ENCODE measurements at places on chromosomes 7 and 10.

- ATAC-seq, result peak; percentile 1
Observed at GRCh38 chr7:130293521-130293920, 560 bp downstream of the CPA4 start.

- ATAC-seq, result no peak
Observed at GRCh38 chr10:49500412-49500811, 38.5 kb downstream of the ERCC6 start.

- ATAC-seq, result peak; percentile 90
Observed at GRCh38 chr10:52729271-52730104, 43.1 kb downstream of the MBL2 start.

DNA sequence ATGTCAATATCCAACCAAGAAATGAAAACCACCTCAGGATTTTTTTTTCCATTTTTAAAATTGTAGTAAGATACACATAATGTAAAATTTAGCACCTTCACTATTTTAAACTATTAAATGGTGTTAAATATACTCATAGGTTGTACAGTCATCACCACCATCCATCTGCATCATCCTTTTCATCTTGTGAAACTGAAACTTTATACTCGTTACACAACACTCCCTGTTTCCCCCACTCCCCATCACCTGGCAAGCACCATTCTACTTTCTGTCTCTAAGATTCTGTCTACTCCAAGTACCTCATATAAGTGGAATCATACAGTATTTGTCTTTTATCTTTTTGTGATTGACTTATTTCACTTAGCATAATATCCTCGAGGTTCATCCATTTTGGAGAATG, 335.2 kb upstream of the NPSR1 start:
- ATAC-seq, result no peak

DNA sequence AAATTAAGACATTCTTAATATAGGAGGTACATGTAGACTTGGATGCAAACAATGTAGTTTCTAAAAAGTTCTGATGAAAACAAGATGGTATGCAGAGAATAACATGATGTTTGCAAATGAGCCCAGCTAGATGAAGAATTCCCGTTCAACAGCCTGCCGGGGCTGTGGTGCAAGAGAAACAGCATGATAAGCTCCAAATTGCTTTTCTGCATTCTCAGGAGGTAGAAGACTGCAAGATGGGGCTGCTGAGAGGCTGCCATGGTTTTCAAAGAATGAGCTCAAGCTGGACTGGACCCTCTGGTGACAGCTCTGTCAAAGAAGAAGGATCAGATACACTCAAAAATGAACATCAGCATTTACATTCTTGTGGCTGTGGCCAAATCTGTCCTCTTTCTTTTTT, 73.4 kb upstream of the PALS2 start:
- ATAC-seq, result no peak

DNA sequence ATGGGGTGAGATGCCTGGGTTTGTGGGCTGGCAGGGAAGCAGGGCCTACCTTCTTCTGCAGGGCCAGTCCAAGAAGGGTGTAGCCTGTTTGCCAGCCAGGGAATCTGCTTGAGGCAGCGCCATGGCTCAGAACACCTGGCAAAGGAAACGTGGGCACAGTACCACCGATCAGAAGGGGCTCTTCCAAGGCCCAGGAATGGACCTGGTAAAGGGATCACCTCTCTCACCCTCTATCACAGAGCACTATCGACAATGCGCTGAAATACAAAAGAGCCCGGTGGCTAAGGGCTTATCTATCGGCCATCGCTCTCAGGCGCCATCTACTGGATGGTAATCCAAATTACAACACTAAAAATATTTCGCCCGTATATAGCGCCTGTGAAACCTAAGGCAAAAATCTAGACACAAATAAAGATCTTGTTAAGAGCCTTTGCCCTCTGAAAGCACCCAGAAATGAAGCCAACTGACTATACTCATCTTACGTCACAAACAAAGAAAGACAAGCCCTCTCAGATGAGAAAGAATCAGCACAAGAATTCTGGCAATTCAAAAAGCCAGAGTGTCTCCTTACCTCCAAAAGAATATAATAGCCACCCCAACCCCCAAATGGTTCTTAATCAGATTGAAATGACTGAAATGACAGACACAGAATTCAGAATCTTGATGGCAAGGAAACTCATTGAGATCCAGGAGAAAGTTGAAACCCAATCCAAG, 217.8 kb upstream of the HPS1 start:
- ATAC-seq, result peak; percentile 58

DNA sequence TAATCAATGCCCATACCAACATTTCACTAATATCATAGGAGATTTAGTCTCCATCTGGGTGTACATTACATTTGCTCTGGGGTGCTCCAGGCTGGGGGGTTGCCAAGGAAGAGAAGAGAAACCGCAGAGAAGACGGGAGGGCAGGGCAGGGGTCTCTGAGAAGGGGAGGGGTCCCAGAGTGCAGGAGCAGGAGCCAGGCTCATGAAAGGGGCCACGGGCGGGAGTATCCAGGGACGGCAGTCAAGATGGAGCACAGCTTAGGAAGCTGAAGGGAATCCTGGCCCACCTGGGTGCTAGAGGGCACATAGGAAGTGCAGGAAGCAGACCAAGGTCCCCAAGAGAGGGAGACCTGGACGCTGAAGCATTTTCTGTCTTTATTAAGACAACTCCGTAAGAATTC, 2.2 kb downstream of the LEP start:
- no peak for ATAC-seq

- ATAC-seq, result no peak
Observed at GRCh38 chr10:114683162-114683561, 25.1 kb upstream of the ABLIM1 start.

DNA sequence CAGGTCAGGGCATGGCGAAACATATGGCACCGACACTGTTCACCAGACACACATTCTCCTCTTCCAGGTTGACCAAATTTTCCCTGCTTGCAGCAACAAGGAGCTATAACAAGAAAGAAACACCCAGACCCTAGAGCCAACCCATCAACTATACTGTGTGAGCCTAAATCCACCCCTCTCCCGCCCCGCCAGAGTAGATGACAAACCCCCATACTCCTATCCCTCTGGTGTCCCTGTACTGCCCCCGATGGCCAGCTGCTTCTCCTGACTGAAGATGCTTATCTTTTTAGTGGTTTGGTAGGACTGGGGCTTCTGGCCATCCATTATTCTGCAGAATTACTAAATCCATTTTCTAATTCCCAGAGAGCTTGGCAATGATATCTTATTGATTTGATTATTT, 70.1 kb upstream of the EEPD1 start:
- peak; percentile 26 for ATAC-seq

DNA sequence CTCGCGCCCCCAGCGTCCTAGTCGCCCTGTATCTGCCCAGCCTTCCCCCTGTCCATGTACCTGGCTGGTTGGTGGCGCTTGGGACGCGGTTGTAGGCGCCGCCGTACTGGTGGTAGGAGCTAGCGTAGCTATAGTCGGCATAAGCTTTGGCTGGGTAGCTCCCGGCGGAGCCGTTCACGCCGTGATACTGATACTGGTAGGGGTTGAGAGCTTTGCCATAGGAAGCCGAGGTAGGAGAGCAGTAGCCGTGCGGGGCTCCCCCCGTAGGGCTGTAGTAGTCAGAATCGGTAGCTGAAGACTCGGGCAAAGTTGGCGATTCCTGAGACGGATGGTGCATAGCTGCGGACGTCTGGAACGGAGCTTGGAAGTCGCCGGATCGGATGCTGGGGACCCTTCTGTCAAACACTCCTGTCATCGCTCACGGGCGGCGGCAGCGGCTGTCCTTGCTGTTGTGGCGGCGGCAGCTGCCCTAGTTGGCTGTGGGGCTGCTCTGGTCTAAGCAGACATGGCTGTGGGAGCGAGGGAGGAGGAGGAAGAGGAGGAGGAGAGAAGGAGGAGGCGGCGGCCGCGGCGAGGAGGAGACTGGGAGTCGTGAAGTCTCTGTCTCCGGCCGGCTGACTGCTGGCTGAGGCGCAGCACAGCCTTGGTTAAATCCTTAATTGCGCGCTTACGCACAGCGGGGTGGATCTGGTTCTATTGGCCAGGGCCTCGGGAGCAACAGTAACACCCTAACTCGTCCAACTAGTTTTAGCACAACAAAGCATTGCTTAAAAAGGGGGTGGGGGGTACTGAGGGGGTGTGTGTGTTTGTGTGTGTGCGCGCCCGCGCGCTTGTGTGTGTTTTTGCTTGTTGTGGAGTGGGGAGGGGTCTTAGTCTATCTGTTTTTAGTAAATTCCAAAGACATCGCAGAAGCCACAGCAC, at the start of gene DLX5:
Gene DLX5 (minus strand): TSS at position 623 of the 921 bp plus-strand sequence. CDS start 208 bp downstream, at position 415.
- ATAC-seq, result peak; percentile 73

DNA sequence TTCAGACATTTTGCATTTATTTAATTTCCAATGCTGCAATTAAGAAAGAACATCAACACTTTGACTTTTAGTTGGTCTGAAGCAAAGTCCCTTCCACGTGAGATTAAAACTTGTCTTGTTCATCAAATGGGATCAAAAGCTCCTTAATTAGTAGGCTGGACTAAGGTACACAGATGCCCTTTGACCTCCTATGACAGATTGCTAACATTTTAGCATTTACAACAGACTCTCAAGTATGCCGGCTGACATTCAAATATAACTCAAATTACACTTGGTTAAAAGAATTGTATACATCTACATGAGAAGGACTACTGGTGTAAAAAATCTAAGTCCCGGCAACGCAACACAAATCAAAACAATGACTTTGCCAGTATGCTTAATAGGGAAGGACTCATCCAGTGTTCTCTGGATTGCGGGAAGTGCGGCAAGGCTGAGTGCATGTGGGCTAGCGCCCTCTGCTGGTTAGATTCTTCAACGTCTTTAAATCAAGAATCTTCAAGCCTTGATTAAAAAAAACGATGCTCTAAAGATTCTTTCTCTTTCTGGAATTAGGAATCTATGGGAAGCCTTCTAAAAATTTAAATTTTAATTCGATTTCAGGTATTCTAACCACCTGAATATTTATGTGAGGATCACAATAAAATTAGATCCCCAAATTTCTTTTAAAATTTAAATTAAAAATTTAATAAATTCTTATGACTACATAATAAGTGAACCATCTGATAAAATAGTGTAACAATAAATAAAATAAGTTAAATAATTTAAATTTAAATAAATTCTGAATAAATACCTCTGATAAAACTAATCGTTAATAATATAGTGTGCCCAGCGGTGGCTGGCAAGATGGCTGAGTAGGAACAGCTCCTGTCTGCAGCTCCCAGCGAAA, 444.7 kb downstream of the DGKB start:
- peak; percentile 94 for ATAC-seq

DNA sequence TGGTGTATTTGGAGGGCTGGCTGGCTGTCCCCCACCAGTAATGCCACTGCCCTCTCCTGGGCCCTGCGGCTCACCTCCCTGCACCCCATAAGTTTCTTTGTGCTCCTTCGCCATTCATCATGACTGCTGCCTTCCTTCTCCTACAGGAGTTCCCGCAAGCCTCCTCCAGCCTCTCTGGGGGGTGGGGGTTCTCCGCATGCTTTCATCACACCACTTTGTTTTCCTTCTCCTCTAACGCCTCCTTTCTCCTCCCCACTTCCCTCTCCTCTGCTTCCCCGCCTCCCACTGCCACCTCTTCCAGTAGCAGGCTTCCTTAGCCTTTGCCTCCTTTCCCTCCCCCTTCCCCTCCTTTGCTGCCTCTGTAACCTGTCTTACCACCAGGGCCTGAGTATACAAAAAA, 58.1 kb downstream of the PAX2 start:
- ATAC-seq, result no peak
